ENCODE measurements at places on chromosomes 12 and 14. TPM values are rescaled to one million over a fixed set of nuclear protein-coding genes. Genes with fewer than 3 reads are reported as not detected.

The GPR68 gene
- 0.35 TPM for total RNA-seq

The TSPAN19 gene
- not detected for total RNA-seq

The PNMA1 gene
- total RNA-seq = 13.9 TPM

The IRF9 gene
- total RNA-seq = 27.6 TPM

The NFATC4 gene
- 21.7 TPM for total RNA-seq

The GSG1 gene
- not detected for total RNA-seq

The VWF gene
- total RNA-seq = 275 TPM

The PGF gene
- total RNA-seq = 4.9 TPM

The CPNE6 gene
- total RNA-seq = not detected

The DPPA3 gene
- not detected for total RNA-seq

DNA sequence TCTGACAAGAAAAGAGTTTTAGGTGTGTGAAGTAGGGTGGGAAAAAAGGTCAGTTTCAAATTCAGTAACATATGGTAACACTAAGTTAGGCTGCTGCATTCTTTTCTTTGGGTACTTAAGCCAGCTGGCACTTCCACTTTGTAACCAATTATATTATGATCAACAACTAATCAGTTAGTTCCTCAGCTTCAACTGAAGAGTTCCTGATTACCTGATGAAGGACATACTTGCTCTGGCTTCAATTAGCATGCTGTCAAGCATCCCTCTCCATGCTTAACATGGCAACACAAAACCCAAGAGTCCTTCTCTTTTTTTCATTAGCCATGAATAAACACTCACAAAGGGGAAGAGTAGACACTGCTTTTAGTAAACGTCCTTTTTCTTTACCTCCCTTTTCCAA is 6.8 kb upstream of the KANSL2 start:
- DNase-seq = no peak

DNA sequence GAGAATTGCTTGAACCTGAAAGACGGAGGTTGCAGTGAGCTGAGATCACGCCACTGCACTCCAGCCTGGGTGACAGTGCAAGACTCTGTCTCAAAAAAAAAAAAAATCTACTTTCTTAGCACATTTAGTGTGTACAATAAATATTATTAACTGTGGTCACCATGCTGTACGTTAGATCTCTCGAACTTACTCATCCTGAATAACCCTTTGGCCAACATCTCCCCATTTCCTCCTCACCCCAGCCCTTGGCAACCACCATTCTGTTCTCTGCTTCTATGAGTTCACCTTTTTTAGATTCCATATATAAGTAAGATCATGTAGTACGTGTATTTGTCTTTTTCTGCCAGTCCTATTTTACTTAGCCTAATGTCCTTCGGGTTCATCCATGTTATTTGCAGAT is 13.4 kb downstream of the FUT8 start:
- DNase-seq = no peak

- no peak for DNase-seq
Observed at GRCh38 chr12:131035245-131035681, 81.6 kb downstream of the ADGRD1 start.

DNA sequence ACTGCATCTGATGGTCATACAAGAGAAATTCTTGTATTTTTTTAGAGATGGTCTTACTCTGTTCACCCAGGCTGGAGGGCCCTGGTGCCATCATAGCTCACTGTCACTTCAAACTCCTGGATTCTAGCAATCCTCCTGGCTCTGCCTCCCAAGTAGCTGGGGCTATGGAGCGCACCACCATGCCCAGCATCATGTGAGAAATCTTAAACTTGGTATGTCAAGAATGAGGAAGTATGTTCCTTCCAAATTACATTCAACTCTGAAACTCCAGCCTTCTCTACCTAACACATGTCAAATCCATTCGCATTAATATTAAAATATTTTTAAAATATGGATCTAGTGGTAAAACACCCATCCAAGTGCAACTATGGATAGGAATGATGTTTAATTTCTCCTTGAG is 27.5 kb upstream of the CDKN3 start:
- no peak for DNase-seq

DNA sequence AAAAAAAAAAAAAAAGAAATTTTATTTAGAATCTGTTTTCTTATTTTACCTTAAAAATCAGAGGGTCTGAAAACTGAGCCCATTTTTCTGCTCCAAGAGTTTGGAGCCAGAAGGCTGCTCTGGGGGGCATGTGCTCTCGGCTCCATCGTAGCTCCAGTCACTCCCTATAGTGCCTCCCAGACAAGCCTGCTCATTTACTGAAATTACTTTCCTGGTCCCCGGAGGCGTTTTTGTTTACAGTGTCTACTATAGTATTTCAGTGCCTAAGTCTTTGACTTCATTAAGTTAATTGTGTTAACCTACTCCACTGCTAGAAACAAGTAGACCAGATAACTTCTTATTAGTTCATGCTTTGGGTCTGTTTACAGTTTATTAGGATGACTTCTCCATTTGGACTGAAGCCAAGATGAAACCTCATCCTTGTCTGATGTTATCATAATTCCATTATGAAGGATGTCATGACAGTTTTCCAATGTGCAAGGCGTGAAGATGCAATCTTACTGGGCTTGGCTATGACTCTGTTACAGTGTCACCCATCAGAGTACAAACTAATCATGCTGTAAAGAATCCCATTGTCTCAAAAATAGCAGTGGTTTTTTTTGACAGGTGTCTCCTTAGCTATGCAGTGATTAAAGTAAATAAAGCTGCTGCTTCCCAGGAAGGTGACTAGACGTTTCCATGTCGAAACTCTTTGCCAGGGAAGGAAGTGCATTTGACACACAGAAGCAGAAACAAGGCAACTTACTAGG is 182.3 kb downstream of the TMEM132C start:
- no peak for DNase-seq

- DNase-seq = peak; percentile 55
Observed at GRCh38 chr14:64800000-64800399, 79.7 kb downstream of the SPTB start.

DNA sequence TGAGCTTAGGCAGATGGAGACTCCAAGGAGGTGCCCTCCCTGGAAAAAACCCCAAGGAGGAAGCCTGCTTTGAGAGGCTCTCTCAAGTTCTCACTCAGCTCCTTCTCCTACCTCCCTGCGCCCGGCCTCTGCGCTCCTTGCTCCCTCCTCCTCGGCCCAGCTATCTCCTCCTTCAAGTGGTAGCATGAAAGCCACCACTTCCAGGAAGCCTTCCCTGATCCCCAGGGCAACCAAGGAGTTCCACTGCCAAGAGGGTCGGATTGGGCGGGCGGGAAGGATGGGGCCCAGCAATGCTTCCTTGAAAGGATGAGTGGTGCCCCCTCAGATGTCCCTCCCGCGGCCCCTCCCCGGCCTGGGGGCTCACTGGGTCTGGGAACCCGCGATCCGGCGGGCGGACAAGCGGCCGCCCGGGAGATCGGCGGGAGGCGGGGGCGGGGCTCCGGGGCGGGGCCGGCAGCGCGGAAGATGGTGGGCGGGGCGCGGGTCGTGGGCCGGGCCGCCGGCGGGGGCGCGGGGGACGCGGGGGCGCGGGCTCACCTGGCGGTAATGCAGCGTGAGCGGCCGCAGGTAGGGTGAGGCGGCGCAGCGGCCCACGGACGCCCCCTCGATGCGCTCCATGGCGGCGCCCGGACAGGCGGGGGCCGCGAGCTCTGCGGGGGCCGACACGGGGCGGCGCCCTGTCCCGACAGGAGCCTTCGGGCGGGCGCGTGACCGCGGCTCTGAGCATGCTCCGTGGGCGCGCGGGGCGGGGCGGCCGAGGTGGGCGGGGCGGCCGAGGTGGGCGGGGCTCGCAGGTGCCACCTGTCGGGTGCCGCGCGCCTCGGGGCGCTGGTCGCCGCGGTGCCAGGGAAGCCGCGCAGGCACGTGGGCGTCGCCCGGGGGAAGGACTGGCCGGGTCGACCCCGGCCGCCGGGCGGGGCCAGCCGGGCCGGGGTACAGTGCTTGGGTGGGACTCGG is at the start of gene NUDT14:
Gene NUDT14 (minus strand): TSS at position 721 of the 957 bp plus-strand sequence. CDS start 103 bp downstream, at position 618.
- DNase-seq = peak; percentile 84

DNA sequence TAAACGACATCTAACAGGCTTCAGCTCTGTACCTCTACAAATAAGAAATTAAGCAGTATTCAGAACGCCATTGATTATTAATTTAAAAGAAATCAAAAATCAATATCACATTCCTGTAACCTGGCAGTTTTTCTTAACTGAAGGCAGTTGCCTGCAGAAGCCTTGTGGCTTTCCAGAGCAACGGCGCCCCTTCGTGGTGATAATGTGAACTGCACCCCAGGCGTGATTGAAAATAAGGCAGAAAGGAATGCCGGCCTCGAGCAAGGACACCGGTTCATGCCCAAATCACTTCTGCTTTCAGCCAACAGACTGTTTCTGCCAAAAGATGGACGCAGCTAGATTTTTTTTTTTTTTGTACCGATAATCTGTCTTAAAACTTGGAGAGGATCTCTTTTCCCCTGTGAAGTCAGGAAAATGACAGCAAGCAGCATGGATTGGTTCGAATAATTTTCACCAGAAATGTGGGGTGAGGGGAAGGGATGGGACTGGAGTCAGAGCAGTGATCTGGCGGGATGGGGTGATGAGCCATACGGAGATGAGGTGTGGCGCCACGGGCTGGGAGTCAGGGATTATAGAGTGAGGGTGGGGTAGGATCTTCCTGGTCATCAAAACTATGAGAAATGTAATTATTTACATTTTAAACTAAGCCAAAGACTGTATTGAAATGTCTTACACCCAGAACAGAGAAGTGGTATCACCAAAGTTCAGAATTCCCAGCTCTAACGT is 473.0 kb downstream of the DPF3 start:
- DNase-seq = peak; percentile 81

- no peak for DNase-seq
Observed at GRCh38 chr14:95901054-95901453, 24.4 kb downstream of the TUNAR start.

GRCh38 chr14:56118611-56119181 is 485 bp downstream of the PELI2 start:
- DNase-seq = peak; percentile 69

GRCh38 chr12:59595883-59596540 is at the start of gene SLC16A7:
TSS of gene SLC16A7 (plus strand) at chr12:59596029. CDS start at chr12:59704802, 108,773 bp downstream.
- DNase-seq = peak; percentile 95

DNA sequence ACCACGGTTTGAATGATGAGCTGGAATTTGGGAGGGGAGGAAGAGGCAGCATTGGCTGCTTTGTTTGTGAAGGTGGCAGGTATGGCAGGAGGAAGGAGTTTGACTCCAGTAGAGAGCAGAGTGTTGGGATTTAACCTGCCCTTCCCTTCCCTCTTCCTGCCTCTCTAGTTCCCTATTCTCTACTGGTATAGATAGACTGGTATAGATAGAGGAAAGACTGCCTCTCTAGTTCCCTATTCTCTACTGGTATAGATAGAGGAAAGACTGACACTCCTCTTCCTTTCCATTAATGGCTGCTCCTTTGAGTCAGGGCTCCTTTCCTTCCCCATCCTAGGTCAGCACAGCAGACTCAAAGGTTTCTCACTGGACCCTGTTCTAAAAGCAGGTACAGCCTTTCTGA is 8.4 kb upstream of the SYCP3 start:
- no peak for DNase-seq

DNA sequence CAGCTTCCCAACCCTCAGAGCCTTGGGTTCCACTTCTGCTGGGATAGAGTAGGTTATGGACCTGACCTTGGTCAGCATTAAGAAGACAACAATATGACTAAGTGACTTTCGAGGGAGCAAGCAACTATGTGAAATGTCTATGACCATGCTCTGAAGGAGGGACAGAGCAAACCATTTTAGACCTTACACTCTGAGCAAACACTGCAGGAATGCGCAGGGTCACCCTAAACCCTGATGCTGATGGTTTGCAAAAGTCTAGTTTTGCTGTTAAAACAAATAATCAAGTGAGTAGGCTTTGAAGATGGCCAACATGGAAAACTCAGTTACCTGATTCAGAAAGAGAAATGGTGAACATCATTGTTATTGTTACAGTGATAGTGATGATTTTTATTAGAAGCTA is 8.7 kb downstream of the ZCCHC8 start:
- DNase-seq = no peak

DNA sequence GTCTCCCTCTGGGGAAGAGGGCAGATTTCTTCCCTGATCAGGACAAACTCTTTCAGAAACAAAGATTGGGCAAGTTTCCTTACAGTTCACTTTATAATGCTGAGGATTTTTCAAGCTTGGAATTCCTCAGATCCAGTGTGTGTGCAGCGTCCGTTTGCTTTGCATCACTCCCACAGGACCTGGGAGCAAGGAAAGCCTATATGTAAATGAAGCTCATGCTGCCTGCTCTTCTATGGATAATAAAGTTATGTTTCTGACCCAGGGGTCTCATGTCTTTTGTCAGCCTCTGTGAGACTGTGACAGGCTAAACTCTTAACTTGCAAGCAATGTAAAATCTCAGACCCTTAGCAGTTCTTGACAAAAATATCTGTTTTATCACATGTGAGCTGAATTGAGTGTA is 41.6 kb downstream of the TRHDE start:
- DNase-seq = no peak

DNA sequence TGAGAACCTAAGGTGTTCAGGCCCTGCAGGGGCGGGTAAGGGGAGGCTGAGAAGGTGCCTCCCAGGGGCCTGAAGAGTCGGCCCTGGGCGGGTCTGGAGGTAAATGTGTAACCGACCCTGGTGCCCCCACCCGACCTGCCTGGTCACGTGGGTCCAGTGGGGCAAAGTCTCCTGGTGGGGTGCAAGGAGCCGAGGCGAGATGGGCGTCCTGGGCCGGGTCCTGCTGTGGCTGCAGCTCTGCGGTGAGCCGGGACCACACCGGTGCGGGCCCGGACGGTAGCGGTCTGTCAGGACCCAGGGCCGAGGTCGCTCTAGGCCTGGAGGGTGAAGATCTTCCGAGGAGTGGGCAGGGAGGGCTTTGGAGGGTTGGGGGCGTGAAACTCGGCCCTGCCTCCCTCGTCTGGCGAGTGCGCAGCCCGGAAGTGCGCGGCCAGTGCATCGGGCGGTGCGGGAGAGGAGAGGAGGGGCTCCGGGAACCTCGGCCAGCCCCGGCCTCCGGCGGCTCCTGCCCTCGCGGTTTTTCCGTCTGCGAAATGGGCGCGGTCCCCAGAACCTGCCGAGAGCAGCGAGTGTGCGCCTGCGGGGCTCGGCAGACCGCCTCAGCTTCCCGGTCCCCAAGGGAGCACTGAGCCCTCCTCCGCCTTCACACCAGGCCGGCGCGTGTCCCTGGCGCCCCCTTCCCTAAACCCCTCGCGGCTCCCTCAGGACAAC is at the start of gene AMN:
Gene AMN (plus strand): TSS at position 174 of the 711 bp plus-strand sequence. CDS start 26 bp downstream, at position 200.
- no peak for DNase-seq

GRCh38 chr14:71524320-71524982 is 407.8 kb upstream of the RGS6 start:
- DNase-seq = no peak

GRCh38 chr12:52073531-52074381 is 4.0 kb downstream of the ATG101 start:
- DNase-seq = peak; percentile 67

- no peak for DNase-seq
Observed at GRCh38 chr12:6266971-6267721, 43.3 kb upstream of the PLEKHG6 start.

- no peak for DNase-seq
Observed at GRCh38 chr14:73787486-73788316, 63.9 kb upstream of the PTGR2 start.

DNA sequence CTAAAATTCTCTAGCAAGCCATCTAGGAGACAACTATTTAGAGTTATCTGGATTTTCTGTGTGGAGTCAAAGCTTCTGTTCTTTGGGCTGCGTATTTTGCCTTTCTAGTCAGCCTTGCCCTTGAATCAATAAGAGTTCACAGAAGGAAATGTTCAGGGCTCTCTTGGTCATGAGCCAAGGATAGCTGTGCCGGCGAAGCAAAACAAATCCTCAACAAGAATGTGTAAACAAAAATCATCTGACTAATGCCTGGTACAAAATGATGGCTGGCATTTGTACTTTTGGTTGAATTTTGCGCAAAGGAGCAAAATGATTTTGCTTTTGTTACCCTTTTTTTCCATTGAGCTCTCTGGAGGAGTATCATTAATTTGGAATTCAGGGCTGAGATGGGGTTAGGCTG is 171.1 kb downstream of the DACT1 start:
- DNase-seq = no peak

- peak; percentile 42 for DNase-seq
Observed at GRCh38 chr12:96194971-96195844, 1.0 kb downstream of the ELK3 start.

Data from left ventricle myocardium superior (tissue), 1 donor.